Endothelial cell of umbilical vein (primary cell): ENCODE measurements at places on chromosomes 7 and 10. TPM values are rescaled to one million over a fixed set of nuclear protein-coding genes. Genes with fewer than 3 reads are reported as not detected.

The SORCS1 gene
- total RNA-seq, result not detected in 2 replicates

The TBXAS1 gene
- total RNA-seq, result 2.3 and 4.3 TPM in 2 replicates

The CCDC7 gene
- 6.6 and 8.2 TPM in 2 replicates for total RNA-seq

The PIK3AP1 gene
- total RNA-seq, result not detected in 2 replicates

The ATG9B gene
- not detected in 2 replicates for total RNA-seq

The CYP3A4 gene
- total RNA-seq, result not detected in 2 replicates

The FFAR4 gene
- not detected in 2 replicates for total RNA-seq

The SFR1 gene
- total RNA-seq, result 8.3 and 8.9 TPM in 2 replicates

The IKZF1 gene
- total RNA-seq, result 0.20 TPM in 1 of 2 replicates, not detected in the other

The HYAL4 gene
- not detected in 2 replicates for total RNA-seq

The MUC12 gene
- not detected in 2 replicates for total RNA-seq

The PRSS37 gene
- not detected in 2 replicates for total RNA-seq

The ETV1 gene
- 16.6 and 18.7 TPM in 2 replicates for total RNA-seq
